ENCODE measurements at places on chromosomes 3 and 15. TPM values are rescaled to one million over a fixed set of nuclear protein-coding genes. Genes with fewer than 3 reads are reported as not detected.

- no peak for DNase-seq
Measured at GRCh38 chr15:96896766-96897165, 566.3 kb downstream of the NR2F2 start.

DNA sequence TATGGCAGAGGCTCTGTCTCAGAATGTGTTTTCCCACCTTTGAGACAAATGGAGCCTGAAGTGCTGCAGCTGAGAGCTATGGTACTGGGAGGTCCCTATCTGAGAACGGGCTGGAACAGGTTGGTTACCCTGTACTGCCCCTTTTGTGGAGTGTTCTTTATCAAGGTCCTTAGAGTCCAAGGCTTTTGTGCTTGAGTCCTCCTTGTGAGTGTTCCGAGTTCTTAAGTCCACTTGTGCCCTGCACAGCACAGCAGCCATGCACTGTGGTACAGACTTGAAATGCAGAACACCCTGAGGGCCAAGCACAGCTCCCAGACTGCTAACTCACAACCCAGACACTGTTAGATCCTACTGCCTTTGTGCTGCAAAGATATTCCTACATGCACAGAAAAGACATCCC, 67.8 kb downstream of the ARHGAP31 start:
- no peak for DNase-seq

The HEXA gene
- 90.3 TPM for total RNA-seq

GRCh38 chr15:36605604-36606263, 26.3 kb downstream of the CDIN1 start:
- no peak for DNase-seq

DNA sequence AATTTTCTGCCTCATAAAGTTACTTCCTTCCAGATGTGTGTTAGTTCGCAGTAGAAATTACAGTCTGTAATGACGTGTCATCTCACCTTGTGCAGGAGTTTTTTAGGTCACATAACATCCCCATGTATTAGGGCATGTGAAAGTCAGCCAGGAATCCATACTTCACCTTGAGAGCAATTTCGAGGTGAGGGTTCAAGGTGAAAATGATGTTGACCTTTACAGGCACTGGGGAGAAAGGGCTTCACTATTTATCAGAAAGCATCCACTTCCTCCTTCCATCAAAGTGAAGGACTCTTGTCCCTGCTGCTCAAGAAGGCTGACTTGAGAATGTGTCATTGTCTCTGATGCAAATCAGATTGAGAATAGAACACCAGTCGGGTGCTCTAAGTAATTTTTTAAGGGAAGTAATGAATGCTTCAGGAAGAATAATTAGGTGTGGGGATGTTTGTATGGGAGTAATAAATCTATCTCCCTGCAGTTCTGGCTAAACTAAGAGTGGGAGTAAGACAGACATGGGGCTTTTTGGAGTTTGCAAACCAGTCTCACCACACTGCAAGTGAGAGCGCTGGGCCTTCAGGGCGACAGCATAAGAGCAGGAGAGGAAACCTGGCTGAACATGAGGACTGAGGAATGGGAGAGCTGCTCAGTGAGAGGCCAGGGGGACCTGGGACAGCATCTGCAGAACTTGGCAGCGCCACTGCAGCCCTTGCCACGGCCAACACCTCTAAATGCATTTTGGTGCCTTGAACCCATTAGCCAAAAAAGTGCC, 85.9 kb upstream of the IL12A start:
- DNase-seq: no peak

GRCh38 chr15:27828746-27829145, 270.4 kb downstream of the OCA2 start:
- DNase-seq: no peak

The SNTN gene
- not detected for total RNA-seq

DNA sequence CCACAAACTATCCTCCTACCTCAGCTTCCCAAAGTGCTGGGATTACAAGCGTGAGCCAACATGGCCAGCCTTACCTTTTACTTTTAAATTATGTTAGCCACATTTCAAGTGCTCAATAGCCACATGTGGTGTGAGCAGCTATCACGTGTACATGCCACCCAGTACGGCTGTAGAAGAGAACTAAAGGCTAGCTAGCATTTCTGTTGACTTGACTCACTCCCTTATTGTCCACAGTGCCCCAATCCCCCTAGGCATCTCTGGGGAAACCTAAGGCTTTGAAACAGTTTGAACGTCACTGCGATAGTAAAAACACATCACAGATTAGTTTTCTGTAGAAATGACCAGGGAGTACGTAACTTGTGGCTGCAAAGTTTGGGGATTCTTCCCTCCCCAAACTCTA, 12.0 kb downstream of the C15orf40 start:
- DNase-seq: no peak

DNA sequence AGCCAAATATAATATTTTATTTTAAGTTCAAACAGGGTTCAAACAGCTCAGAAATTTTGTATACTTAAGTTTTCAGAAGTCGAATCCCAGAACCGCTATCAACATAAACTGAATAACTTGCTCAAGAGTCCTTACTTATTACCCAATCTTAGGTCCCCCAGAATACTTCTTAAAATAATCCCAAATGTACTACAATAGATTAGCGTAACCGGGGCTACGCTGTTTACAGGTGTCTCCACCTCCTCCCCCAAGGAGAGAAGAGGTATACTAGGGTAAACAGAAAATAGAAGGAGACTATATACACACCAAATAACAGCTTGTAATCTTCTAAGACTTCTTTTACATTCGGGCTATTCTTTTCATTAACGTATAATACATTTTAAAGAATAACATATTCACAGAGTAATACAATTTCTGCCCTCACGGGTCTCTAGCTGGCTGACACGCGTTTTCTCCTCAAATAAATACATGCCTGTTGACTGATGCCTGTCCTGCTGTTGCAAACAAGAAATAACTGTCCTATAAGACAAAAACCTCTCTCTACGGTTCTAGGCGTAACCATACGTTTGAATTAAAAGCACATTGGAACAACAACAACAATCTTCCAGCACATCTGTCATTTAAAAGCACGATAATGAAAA, 1.3 kb downstream of the DENND4A start:
- DNase-seq: peak; percentile 51

- peak; percentile 54 for DNase-seq
Measured at GRCh38 chr3:66115858-66116654, 77.3 kb upstream of the MAGI1 start.

DNA sequence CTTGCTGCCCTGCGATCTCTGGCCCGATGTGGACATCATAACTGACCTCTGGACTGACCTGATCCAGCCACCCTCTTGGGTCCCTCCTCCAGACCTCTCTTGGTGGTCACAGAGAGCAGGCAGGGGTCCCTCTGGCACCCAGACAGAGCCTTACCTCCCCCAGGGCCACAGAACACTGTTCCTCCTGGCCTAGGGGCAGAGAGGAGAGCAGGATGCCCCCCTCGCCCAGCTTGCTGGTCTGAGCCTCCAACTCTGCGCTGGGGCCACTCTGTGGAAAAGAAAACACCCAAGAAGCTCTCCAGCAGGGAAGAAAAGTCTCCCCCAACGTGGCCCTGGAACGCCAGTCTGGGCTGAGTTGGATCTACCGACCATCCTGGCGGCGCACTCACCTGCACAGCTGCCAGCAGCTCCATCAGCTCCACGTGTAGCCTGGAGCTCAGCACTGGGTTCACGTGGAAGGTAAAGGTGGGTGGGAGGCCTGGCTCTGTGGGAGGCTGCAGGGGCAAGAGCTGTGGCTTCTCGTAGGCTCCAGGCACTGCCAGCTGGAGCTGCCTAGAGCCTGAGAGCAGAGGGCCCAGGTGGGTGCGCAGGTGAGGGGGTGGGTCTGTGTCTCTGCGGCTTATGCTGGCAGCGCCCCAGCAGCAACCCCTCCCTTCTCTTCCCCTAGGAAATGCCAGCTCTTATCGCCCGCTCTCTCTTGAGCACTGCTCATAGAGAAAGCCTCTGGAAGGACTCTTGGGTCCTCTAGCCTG, 6.0 kb downstream of the PLA2G4F start:
- DNase-seq: no peak

All from HT-29 (cell line).